ENCODE measurements at places on chromosomes 2 and 18. TPM values are rescaled to one million over a fixed set of nuclear protein-coding genes. Genes with fewer than 3 reads are reported as not detected.

GRCh38 chr2:73156539-73157124 is 43.9 kb upstream of the RAB11FIP5 start:
- H3K27me3 ChIP-seq: peaks cover 31% of the 10 kb centered on the region
- H3K4me3 ChIP-seq: no peak overlapping the region
- peak; percentile 73 for DNase-seq
- no peak overlapping the region for H3K27ac ChIP-seq
- H3K36me3 ChIP-seq: no peaks in the 10 kb centered on the region
- H3K4me1 ChIP-seq: no peaks in the 10 kb centered on the region

- peaks cover 8% of the 10 kb centered on the region for H3K4me1 ChIP-seq
- peak; percentile 11 for DNase-seq
- peaks cover 2% of the 10 kb centered on the region for H3K27me3 ChIP-seq
- no peak overlapping the region for H3K27ac ChIP-seq
These were observed 140.1 kb downstream of the NR4A2 start for GRCh38 chr2:156192468-156192867.

DNA sequence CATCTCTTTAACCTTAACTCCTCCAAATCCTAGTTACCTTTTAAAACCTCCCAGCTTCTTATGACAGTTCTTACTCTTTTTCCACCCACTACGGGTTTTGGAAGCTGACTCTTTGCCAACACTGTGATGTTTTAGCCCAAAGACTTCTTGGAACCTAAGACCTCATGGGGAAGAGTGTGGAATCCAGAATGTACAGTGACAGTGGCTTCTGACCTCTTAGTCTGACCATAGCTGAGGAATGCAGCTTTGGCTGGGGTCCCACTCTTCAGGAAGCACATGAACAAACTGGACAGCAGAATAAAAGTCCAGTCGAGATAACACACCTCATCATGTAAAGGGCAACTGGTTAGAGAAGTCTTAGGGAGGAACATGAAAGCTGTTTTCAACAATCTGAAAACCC is 161.1 kb upstream of the PKDCC start:
- no peak for DNase-seq
- H3K4me1 ChIP-seq: no peaks in the 10 kb centered on the region
- H3K4me3 ChIP-seq: no peak overlapping the region
- H3K27ac ChIP-seq: no peak overlapping the region
- no peaks in the 10 kb centered on the region for H3K36me3 ChIP-seq

DNA sequence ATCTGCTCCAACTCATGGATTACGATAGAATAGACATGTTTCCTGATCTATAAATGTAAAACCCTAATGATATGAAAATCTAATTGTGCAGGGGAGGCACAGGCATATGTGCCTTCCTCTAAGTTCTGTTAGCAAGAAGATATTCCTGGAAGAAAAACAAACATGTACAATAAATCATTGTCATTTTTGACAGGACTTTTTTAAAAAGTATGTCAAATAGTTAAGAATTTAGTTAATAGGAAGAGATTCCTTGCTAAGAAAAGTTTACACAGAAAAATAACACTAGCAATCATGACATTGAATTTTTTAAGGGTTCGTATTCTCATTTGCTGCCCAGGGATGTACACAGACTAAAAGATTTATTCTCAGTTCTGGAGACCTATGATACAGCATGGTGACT is 15.3 kb upstream of the CREB1 start:
- peak overlapping the region; percentile 49 for H3K27ac ChIP-seq
- H3K36me3 ChIP-seq: peaks cover 12% of the 10 kb centered on the region
- no peaks in the 10 kb centered on the region for H3K27me3 ChIP-seq
- no peak for DNase-seq
- peaks cover 41% of the 10 kb centered on the region for H3K4me1 ChIP-seq
- H3K4me3 ChIP-seq: no peak overlapping the region

Gene PFN4
- 0.30 TPM for total RNA-seq

Gene WDCP
- 21.5 TPM for total RNA-seq

Gene SRD5A2
- not detected for total RNA-seq

Gene RAB17
- 0.18 TPM for total RNA-seq
